Astrocyte of the hippocampus (primary cell): ENCODE measurements at places on chromosomes 5 and 9.

DNA sequence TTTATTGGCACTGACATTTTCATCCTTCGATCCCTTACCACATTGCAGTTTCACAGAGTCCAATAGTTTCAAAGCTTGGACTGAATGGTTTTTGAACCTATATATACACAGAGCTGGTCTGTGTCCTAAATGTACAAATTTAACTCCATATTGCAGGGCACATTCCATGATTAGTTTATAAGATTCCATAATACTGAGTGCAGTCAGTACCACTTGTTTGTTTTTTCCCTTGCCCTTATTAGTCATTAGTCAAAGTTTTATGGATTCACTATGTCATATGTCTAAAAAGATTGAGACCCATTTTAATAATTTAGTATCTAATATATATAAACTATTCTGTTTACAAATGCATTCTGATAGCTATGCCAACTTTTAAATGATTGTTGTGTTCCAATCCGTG, 654.8 kb upstream of the MEF2C start:
- no peak for DNase-seq

DNA sequence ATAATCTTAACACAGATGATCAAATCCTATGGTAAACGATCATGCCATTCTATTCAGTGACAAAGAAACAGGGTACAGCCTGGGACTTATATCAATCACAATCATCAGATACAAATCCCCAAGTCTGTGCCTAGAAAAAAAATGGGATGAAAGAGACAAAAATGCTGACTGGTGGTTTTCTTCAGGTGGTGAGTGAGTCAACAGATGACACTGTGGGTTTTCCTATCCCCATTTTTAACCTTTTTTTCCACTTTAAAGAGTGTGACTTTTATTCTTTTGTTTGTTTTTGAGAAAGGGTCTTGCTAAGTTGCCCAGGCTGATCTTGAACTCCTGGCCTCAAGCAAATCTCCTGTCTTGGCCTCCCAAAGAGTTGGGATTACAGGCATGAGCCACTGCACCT, 3.2 kb downstream of the CIZ1 start:
- no peak for DNase-seq

DNA sequence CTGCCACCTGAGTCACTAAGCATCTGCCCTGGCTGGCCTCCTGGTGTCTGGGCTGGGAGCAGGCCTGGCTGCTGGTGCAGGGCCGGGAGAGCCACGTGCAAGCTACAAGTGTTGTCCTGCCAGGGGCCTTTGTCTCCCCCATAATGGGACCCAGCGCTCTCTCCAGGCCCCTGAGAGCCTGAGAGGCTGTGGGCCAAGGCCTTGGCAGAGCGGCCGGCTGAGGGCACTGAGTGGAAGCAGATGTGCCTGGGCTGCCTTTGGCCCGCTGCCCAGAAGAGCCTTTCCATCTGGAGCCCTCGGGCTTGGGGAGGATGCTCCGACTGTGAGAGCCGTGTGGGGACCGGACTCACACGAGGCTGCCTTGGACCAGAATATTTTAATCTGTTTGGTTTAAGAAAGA, 185.5 kb downstream of the RGS3 start:
- peak; percentile 48 for DNase-seq

GRCh38 chr9:125477089-125477544, 215.5 kb downstream of the GAPVD1 start:
- DNase-seq: no peak

GRCh38 chr5:148474025-148474511, 90.3 kb downstream of the FBXO38 start:
- DNase-seq: peak; percentile 76

GRCh38 chr5:93571114-93571949, 9.7 kb downstream of the NR2F1-AS1 start:
- no peak for DNase-seq

DNA sequence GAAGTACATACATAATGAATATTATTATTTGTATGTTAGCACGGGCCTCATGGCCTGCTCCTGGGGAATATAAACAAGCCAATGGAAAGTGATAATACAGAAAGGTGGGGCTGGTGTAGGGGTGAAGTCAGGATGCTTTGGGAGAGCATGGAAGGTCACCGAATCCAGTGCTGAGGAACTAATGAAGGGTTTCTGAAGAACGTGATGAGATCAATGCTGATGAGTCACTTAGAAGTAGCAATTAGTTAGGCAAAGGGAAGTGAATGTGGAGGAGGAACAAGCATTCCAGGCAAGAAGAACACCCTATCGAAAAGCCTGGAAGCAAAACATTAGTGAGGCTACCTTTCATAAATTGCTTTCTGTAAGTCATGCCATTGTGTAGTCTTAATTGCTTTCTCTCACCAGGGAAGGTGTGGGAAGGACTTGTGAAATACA, 2.1 kb downstream of the ANXA1 start:
- DNase-seq: peak; percentile 44
